ENCODE measurements at places on chromosomes 5 and 9. TPM values are rescaled to one million over a fixed set of nuclear protein-coding genes. Genes with fewer than 3 reads are reported as not detected.
A peak's percentile ranks its signal among the peaks of the same experiment; 100 is the strongest.

PCDHA11 gene
- total RNA-seq, result not detected

TRIP13 gene
- total RNA-seq, result 32.4 TPM

DNA sequence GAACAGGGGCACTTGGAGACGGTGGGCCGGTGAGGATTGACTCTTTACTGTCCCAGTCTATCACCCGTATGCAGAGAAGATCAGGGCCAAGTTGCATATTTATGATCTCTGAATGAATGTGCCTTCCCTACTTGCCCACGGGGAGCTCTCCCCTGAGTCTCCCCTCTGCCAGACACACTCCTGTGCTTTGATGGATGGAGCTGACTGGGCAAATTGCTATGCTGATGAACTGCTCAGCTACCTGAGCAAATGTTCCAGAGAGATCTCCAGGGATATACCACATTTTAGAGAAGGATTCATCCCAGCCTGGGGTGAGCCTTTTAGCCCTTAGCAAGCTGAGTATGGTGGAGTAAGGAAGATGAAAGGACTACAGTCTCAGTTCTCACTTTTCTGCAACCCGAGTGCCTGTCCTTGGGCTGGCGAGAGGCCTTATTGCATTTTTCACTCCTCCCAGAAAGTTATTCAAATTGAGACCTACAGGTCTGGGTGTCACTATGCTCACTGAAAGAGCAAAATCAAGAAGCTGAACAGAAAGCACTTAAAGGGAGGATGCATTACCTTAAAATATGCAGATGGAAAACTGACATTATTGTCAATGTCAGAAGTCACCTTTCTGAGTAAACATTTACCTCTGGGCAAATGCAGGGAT is 526.7 kb upstream of the WWC1 start:
- DNase-seq, result no peak
- H3K4me1 ChIP-seq, result no peaks in the 10 kb centered on the region
- H3K36me3 ChIP-seq, result no peaks in the 10 kb centered on the region
- no peak overlapping the region for H3K4me3 ChIP-seq
- H3K27me3 ChIP-seq, result no peaks in the 10 kb centered on the region

DNA sequence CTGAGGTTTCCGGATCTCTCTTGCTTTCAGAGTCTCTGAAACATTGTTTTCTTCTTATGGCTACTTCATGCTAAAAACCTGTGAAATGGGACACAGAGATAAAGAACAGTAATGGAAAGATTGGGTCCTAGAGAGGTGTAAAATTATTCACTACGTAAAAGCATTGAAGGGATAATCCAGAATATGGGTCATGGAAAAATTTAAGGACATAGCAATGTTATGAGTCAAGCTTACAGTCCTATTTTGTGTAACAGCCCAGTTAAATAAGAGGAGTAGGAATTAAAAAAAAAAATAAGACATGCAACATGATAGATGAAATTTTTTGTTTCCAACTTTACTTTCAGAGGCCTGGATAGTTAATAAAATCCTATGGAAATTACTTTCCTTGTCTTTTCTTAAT is 61.9 kb upstream of the ELL2 start:
- no peaks in the 10 kb centered on the region for H3K4me1 ChIP-seq
- no peak for DNase-seq
- H3K27me3 ChIP-seq, result peaks cover 3% of the 10 kb centered on the region
- no peaks in the 10 kb centered on the region for H3K36me3 ChIP-seq

- peak overlapping the region; percentile 82 for H3K4me3 ChIP-seq
- H3K4me1 ChIP-seq, result peaks cover 20% of the 10 kb centered on the region
- H3K27me3 ChIP-seq, result no peaks in the 10 kb centered on the region
- H3K27ac ChIP-seq, result peak overlapping the region; percentile 93
- peaks cover 35% of the 10 kb centered on the region for H3K36me3 ChIP-seq
Observed at GRCh38 chr5:80653502-80653901, 950 bp upstream of the MSH3 start.

GRCh38 chr9:104740621-104741020 is 6.9 kb upstream of the NIPSNAP3A start:
- H3K27me3 ChIP-seq, result no peaks in the 10 kb centered on the region
- H3K4me1 ChIP-seq, result no peaks in the 10 kb centered on the region

DNA sequence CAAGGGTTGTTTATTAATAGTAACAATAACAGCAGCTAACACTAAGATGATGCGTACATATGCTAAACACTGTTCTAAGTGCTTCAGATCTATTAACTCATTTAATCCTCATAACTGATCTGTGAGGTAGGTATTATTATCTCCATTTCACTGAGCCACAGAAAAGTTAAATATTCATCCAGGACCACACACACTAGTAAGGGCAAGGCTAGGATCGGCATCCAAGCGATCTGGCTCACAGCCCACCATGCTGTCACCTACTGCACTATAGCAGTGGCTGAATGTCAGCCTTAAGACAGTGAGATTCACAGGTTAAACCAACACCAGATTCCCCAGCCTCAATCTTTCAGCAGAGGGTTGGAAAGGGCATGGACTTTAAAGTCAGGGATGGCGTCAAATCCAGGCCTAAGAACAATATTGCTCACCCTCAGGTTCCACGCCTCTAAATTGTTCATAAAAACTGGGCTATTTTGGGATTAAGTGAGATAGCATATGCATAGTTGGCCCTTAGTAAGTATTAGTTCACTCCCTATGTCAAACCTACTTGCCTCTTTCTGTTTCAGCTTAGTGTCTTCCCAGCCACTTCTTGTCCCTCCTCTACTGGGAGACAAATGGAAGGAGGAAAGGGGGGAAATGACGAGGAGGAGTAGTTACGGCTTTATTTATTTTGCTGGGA is 150.8 kb downstream of the MAPKAP1 start:
- DNase-seq, result no peak
- no peaks in the 10 kb centered on the region for H3K27me3 ChIP-seq
- H3K36me3 ChIP-seq, result peaks cover 10% of the 10 kb centered on the region
- H3K27ac ChIP-seq, result no peak overlapping the region
- H3K4me1 ChIP-seq, result no peaks in the 10 kb centered on the region

GRCh38 chr5:110354915-110355644 is 371.4 kb downstream of the TMEM232 start:
- no peak for DNase-seq
- H3K27ac ChIP-seq, result no peak overlapping the region
- H3K27me3 ChIP-seq, result peaks cover 4% of the 10 kb centered on the region
- H3K36me3 ChIP-seq, result no peaks in the 10 kb centered on the region
- H3K4me1 ChIP-seq, result no peaks in the 10 kb centered on the region

DNA sequence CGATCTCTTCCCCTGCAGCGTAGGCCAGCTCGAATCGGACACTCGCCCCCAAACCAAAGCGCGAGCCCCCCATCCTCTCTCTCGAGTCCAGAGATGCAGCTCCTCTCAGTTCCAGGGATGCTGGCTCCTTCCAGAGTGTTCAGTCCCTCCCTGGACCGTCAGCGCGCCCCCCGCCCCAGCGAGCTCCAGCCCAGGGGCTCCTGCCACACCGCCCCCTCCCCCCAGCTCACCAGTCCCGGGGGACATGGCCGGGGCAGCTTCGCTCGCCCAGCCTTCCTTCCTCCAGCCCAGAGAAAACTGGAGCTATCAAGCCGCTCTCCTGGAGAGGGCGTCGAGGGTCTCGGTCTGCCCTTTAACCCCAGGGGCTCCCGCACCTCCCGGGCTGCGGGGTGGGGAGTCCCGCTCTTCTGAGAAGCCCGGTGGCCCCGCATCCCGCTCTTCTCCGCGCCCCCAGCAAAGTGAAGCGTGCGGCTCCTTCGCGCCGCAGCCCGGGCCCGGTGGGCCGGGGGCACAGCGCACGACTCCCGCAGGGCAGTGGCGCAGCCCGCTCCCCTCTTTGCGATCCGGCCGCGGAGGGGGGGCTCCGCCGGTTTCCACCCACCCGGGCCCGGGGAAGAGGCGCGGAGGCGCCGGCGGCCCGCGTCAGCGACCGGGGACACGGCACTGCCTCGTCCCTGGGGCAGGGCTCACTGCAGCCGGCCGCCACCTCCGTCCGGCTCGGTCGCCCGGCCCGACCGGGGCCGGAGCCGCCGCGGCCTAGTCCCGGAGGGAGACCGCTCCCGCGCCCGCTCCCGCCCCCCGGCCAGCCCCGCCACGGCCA is 587 bp downstream of the MIER3 start:
- peak; percentile 26 for DNase-seq
- H3K4me1 ChIP-seq, result peaks cover 15% of the 10 kb centered on the region
- H3K27me3 ChIP-seq, result peaks cover 11% of the 10 kb centered on the region
- peak overlapping the region; percentile 96 for H3K4me3 ChIP-seq
- H3K27ac ChIP-seq, result peak overlapping the region; percentile 69

- no peaks in the 10 kb centered on the region for H3K4me1 ChIP-seq
- H3K36me3 ChIP-seq, result peaks cover 2% of the 10 kb centered on the region
- no peak overlapping the region for H3K27ac ChIP-seq
- no peak overlapping the region for H3K4me3 ChIP-seq
- DNase-seq, result no peak
Observed at GRCh38 chr5:159504857-159505304, 174.6 kb upstream of the IL12B start.

FREM1 gene
- total RNA-seq, result not detected

DNA sequence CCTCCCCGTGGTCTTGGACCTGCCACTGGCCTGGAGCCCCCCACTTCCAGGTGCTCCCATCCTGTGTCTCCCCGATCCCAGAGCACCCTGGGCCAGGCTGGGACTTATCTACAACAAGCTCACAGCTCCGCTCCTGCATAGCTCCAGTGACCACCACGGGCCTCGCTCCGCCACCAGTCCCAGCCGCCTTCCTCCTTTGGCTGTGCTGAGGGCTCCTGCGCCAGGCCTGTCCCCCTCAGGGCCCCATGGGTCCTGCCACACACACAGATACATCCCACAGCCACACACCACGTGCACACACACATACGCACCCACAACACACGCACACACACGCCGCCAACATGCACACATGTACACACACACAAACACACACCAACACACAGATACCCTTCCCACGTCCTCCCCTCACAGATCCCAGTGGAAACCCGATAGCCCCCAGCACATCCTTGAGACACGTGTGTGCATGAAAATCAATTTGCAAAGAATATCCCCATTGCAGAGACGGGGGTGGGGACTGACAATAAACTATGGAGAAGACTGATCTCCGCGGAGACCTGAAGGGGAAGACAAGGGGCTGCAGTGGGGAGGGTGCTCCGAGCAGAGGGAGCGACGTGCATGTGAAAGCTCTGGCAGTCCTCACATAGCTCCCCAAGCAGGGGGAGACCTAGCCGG is 18.5 kb upstream of the LAMC3 start:
- no peaks in the 10 kb centered on the region for H3K4me1 ChIP-seq
- H3K4me3 ChIP-seq, result no peak overlapping the region
- no peak for DNase-seq
- H3K36me3 ChIP-seq, result no peaks in the 10 kb centered on the region

DNA sequence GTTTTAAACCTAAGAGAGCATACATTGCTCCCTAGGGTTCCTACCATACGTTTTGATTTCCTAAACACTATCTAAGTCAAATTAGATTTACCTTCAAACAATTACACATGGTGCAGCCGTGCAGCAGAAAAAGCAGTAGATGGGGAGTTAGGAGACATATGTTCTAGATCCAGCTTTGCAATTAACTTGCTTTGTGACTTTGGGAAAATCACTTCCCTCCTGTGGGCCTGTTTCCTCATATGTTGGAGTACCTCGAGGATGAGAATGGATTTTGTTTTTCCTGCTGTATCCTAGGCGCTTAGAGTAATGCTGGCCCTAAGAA is 711 bp downstream of the MRPL50 start:
- DNase-seq, result no peak
- H3K27ac ChIP-seq, result peak overlapping the region; percentile 98
- peak overlapping the region; percentile 100 for H3K4me3 ChIP-seq
- peaks cover 67% of the 10 kb centered on the region for H3K4me1 ChIP-seq
- H3K36me3 ChIP-seq, result peaks cover 59% of the 10 kb centered on the region

DNA sequence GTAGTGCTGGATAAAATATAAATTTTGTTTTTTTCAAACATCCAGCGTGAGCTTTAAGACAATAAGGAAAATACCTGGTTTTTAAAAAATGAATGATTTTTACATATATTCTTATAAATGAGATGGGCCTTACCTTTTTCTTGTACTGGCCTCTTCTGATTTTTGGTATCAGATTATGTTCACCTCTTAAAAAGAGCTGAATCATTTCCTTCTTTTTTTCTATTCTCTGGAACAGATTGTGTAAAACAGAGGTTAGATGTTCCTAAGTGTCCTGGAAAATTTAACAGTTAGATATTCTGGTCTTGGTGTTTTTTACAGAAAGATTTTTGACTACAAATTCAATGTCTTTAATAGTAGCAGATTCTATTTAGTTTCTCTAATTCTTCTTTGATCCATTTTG is 74.6 kb downstream of the NDUFAF2 start:
- no peak for DNase-seq
- no peaks in the 10 kb centered on the region for H3K27me3 ChIP-seq
- H3K36me3 ChIP-seq, result peaks cover 4% of the 10 kb centered on the region
- peaks cover 5% of the 10 kb centered on the region for H3K4me1 ChIP-seq

GRCh38 chr5:136249678-136250266 is 56.8 kb upstream of the SMIM32 start:
- H3K36me3 ChIP-seq, result no peaks in the 10 kb centered on the region
- peaks cover 8% of the 10 kb centered on the region for H3K27me3 ChIP-seq
- no peak overlapping the region for H3K4me3 ChIP-seq
- DNase-seq, result peak; percentile 25
- no peak overlapping the region for H3K27ac ChIP-seq
- H3K4me1 ChIP-seq, result no peaks in the 10 kb centered on the region

DNA sequence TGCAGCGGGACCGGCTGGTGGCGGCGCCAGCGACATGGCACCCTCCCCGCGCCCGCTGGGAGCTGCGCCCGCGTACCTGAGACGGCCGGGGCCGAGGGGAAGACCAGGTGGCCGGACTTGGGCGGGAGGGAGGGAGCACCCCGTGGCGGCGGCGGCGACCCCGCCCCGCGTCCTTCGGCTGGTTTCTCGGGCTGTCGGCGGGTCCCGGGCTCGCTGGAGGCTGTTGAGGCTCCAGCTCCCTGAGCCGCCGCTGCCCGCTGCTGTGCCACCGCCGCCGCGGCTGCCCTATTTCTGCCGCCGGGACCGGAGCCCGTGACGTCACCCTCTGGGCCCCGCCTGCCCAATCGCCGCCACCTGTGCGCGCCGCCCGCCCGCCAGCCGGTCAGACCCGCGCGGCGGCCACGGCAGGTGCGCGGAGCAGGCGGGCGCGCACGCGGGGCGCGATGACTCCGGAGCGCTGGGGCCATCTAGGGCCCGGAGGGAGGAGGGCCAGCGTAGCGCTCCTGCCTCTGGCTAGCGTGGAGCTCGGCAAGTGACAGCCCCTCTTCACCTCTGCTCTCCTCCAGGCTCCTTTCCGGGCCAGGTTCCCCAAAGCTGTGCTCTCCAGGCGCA is at the start of gene FSTL4:
FSTL4 (minus strand) TSS at position 293 of the 612 bp plus-strand sequence.
- H3K27ac ChIP-seq, result no peak within 1 kb of the TSS
- H3K36me3 ChIP-seq, result no peaks in the 10 kb centered on the region
- peaks cover 7% of the 10 kb centered on the region for H3K4me1 ChIP-seq
- peak within 1 kb of the TSS; percentile 59 for H3K4me3 ChIP-seq
- H3K27me3 ChIP-seq, result peaks cover 51% of the 10 kb centered on the region

ZDHHC11B gene
- 0.67 TPM for total RNA-seq

DNA sequence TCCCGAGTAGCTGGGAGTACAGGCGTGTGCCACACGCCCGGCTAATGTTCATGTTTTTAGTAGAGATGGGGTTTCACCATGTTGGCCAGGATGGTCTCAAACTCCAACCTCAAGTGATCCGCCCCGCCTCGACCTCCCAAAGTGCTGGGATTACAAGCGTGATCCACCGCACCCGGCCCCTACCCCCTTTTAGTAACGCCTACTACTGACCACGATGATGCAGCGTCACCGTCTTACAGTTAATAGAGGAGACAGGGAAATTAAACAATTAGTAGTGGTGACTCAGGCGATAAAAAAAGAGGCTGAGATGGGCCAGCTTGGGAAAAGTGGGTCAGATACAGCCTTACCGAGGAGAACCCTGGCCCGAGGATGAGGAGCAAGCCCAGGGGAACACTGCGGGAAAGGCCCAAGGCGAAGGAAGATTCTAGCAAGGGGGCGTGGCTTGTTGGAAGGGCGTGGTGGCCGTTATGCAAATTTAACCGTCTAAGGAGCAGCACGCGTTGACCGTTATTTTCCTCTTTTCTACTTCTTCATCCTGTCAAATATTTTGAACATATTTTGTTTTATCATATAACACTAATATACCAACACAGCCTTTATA is 1.6 kb upstream of the SETX start:
- H3K36me3 ChIP-seq, result peaks cover 28% of the 10 kb centered on the region
- H3K4me1 ChIP-seq, result peaks cover 27% of the 10 kb centered on the region
- no peaks in the 10 kb centered on the region for H3K27me3 ChIP-seq

Measured in activated CD4-positive, alpha-beta memory T cell treated with anti-CD3 and anti-CD28 coated beads for 36 hours (primary cell).